Activated CD4-positive, alpha-beta T cell treated with anti-CD3 and anti-CD28 coated beads for 4 hours (primary cell): ENCODE measurements at places on chromosomes 11 and 22.

- no peak for DNase-seq
Observed at GRCh38 chr11:130773244-130773820, 142.9 kb downstream of the SNX19 start.

DNA sequence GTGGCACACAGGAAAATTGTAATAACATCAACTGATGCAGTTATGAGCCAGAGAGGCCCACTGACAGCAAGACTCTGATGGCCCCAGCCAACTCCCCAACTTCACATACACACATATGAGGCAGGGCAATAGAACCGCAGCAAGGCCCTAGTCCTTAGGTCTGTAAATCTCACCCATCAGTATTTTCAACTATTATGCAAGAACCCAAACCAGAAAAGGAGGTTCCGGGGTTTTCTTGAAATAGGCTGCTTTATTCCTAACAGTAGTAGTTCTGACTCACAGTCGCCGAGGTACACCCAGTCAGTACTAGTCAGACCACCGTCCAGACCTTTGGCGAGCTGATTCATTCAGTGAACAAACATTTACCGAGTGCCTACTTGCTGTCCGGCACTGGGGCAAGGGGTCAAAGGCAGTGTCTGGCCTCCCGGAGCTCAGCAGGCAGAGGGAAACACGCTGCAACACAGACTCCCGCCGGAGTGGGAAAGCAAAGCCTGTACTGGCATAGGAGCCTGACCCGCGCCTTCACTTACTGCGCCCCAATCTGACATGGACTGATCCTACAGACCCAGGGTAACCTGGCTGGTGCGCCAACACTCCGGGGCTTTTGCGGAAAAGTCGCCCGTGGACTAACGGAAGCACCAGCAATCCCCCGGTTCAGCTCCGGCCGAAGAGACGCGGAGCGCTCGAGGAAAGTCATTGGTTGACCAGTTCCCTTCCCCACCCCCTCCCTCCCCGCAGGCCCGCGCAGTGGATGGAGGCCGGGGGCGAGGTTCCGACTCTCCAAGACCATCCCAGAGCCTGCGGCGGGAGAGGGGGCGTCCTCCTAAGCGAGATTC, 1.3 kb downstream of the PLEKHA7 start:
- no peak for DNase-seq

GRCh38 chr11:65595131-65595530, 469 bp downstream of the KCNK7 start:
- DNase-seq: no peak

DNA sequence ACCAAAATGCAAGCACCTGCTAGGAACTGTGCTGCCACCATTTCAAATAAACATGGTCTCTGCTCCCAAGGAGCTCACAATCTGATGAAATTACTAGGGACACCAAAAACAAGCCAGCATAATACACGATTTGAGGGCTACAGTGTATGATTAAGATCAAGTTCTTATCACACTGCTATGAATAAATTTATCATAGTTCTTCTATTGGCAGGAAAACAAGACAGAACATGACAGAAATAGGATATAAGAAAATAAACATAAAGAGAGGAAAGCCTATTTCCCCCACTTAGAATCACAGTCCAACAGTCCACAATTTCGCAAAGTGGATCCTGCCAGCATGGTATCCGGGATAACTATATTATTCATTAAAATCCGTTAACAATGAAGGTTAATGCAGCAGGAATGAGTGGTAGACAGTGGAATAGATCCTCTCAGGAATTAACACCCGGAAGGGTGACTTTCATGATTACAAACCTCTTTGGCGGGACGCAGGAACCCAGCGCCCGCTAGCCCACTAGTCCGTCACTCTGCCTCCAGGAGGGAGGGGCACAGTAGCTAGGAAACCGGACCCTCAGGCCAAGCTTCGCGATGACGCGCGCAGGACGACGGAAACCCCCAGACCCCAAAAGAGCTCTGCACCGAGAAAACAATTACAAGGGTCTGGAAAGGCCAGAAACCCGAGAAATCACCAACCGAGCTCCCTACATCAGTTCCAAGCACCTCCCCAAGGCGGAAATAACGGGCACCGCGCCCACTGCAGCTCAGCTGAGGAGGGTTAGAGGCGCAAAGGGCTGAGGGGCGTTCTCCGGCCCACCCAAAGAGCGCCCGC, 607 bp downstream of the CCDC82 start:
- no peak for DNase-seq

GRCh38 chr11:61384271-61385242, 7.8 kb upstream of the TMEM216 start:
- DNase-seq: no peak

DNA sequence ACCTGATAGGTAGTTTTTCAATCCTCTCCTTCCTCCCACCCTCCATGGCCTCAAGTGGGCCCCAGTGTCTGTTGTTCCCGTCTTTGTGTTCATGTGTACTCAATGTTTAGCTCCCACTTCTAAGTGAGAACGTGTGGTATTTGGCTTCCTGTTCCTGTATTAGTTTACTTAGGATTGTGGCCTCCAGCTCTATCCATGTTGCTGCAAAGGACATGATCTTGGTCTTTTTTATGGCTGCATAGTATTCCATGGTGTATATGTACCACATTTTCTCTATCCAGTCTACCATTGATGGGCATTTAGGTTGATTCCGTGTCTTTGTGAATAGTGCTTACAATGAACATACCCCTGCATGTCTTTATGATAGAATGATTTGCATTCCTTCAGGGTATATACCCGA, 54.1 kb upstream of the CFAP300 start:
- DNase-seq: no peak

DNA sequence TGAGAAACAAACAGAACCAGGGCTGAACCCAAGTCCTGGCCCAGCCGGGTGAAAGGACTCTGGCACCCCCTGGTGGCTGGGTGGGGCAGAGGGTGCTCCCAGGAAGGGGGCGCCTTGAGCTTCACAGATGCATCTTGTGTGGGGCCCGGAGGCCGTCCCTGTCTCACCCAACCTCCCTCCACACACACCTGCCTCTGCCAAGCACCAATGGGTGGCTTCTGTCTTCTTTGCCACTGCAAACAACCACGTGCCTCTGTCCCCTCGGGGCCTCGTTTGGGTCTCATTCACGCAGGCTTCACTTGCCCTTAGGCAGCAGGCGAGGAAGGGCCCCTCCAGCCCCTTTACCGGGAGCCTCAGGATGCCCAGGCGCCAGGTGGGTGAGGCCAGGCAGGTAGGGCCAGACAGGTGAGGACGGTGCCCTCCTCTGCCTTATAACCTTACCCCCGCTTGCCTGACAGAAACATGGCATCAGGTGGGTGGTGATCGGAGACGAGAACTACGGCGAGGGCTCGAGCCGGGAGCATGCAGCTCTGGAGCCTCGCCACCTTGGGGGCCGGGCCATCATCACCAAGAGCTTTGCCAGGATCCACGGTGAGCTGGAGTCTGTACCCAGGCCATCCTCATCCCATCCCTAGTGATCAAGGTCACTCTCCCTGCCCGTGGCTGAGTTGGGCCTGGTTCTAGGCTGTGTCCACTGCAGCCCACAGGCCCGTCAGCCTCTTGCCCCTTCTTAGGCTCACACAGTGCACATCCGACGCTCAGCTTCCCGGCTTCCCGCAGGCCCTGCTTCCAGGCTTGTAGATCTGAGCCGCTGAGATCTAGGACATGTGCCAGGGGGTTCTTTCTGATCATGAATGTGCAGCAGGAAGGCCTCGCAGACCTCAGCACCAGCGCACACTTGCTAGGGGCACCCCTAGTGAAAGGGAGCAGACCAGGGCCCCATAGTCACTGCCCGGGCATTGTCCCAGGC, 17.2 kb downstream of the POLR3H start:
- peak; percentile 69 for DNase-seq

DNA sequence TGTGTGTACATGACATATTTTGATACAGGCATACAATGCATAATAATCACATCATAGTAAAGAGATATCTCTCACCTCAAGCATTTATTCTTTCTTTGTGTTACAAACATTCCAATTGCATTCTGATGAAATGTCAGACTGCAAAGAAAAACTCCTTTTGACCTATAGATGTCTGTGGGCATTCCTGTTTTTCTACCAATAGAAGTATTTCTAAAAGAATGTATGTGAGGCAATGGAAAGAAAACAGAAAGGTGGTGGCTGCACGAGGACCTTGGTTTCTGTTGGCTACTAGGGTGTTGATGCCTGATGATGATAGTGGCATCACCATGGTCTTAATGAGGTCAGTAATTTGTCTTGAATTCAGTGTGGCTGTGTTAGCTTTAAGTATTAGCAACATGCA, 137.0 kb upstream of the ANO3 start:
- DNase-seq: no peak

DNA sequence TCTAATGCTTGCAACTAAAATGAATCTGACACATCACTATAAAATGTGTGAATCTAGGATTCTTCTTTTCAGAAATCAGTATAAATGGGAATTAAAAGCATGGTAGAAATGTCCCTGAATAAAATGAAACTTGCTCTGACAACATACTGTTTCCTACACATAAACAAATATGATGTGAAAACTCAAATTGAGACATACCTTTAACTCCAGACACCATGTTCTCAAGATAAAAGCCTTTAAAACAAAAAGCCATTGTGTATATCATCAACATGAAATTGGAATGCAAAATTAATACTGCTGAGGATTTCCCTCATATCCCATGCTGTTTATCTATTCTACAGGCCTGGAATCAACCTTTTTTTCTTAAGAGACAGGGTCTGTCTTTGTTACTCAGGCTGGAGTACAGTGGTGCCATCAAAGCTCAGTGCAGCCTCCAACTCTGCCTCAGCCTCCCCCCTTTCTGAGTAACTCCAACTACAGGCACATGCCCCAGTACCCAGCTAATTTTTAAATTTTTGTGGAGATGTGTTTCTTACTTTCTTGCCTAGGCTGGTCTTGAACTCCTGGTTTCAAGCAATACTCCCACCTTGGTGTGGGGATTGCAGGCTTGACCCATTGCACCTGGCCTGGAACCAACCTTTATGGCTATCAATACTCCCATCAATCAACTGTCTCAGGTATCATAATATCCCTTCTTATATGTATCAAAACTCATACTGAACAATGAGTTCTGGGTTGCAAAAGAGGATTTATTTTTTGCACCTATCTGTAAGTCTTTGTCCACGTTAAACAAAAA, 6.7 kb downstream of the TAF1D start:
- DNase-seq: no peak

- no peak for DNase-seq
Observed at GRCh38 chr11:85076535-85077330, 550.4 kb downstream of the DLG2 start.

DNA sequence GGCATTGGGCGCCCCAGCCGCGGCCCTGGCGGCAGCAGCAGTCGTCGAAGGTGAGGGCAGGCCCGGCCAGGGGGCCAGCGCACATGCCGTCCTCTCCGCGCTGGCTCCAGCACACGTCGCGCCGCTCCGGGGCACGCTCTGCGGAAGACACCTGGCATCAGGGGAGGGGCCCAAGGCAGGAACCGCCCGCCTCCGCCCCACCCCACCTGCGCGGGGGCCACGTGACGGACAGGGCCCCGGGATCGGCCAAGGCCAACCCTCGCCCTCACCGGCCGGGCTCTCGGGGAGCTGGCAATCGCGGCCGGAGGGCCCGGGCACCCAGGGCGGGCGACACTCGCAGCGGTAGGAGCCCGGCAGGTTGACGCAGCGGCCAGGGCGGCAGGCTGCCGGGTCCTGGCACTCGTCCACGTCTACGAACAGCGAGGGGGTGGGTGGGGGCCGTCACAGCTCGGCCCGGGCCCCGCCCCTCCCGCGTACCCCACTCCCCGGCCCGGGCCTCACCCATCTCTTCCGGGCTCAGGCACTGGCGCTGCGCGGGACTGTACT, 14.9 kb downstream of the SCYL1 start:
- DNase-seq: peak; percentile 32

GRCh38 chr11:111676878-111677585, 74.8 kb downstream of the SIK2 start:
- DNase-seq: no peak

DNA sequence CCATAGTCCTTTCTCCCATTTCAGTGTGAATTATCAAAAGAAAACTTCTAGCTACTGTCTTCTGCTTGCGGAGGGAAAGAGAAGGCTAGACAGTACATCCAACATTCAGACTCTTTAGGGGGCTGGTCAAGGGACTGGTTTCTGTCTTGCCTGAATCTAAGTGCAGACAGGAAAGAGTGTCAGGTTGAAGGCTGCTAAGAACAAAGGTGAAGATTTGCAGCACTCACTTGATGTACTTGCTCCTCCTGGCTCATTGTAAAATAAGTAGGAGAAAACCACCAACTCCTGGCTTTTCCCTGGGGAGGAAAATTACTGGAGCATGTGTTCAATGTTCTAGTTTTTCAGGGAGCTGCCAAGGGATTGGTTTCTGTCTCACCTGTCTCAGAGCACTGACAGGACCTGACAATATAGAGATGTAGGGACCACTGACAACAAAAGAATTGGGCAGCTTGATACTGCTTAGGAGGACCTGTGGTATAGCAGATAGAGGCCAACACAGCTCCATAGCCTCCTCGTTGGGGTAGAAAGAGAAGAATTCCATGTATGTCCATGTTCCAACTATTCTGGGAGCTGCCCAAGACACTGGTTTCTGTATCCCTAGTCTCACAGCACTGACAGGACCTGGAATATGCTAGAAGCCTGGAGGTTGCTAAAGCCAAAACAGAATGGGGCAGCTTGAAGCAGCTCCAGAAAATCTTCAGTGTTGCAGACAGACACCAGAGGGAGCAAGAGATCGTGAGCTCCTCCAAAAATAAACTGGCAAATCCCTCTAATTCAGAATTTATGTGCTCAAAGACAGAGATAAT, 39.7 kb upstream of the MMP12 start:
- DNase-seq: no peak

DNA sequence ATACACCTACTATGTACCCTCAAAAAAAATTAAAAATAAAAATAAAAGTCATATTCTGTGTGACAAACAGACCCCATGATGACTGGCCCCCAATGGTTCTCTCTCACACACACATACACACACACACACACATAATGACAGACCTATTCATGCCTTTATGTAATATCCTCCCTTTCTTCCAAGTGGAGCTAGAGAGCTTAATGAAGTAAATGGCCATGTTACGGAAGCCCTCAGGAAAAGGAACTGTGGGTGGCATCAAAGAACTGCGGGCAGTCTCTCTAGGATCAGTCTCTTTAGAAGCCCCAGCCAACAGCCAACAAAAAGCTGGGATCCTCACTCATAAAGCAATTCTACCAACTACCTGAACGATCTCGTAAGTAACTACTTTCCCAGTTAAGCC, 125.5 kb downstream of the SIK3 start:
- DNase-seq: no peak

DNA sequence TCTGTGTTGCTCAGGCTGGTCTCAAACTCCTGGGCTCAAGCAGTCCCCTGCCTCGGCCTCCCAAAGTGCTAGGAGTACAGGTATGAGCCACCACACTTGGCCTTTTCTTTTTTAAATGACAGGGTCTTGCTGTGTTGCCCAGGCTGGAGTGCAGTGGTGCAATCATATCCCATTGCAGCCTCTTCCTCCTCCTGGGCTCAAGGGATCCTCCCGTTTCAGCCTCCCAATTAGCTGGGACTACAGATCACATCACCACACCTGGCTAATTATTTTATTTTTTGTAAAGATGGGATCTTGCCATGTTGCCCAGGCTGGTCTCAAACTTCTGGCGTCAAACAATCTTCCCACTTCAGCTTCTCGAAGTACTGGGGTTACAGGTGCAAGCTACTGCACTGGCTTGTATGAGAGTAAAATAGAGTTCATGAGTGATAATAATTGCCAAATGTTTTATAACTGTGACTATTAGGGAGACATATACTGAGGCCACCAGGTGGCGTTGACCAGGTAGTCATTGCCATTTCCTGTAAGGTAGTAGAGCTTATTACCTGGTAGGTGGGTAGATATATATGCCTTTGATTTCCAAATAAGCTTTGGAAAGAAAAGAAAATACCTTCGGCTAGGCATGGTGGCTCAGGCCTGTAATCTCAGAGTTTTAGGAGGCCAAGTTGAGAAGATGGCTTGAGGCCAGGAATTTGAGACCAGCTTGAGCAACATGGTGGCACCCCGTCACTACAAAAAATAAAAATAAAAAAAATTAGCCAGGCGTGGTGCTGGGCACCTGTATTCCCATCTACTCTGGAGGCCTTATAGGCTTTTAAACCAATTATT, 5.4 kb downstream of the FDX1 start:
- DNase-seq: peak; percentile 13
